Left cardiac atrium (tissue), 4 donors: ENCODE measurements at places on chromosomes 4 and X. TPM values are rescaled to one million over a fixed set of nuclear protein-coding genes. Genes with fewer than 3 reads are reported as not detected.

DNA sequence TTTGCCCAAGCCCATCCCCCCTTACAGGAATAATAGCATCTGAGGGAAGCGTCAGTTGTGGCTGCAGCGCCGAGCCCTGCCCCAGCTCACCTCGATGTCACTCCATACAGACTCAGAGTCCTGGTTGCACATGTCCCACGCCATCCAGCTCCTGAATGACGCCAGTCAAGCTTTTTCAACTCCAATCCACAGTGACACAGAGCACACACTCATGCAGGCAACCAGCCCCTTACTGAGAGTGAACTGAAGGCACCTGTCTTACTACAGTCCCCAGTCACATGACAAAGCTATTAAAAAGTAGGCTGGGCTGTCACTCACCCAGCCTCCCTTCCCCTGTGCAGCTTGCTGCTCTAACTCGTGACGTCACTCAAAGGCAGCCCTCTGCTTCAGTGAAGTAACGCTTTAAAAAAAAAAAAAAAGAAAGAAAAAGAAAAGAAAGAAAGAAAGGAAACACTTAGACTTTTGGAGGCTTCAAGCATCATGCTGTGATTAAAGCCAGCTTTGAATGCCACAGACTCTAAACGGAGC lies at the start of gene PPARGC1A:
TSS of gene PPARGC1A (minus strand) at position 234 of the 528 bp plus-strand sequence. CDS start at position 144, 90 bp downstream.
- peak; percentile 70 for DNase-seq

- peak; percentile 36 for DNase-seq
These were observed 118.3 kb downstream of the DNAAF6 start for GRCh38 chrX:107324493-107325310.

DNA sequence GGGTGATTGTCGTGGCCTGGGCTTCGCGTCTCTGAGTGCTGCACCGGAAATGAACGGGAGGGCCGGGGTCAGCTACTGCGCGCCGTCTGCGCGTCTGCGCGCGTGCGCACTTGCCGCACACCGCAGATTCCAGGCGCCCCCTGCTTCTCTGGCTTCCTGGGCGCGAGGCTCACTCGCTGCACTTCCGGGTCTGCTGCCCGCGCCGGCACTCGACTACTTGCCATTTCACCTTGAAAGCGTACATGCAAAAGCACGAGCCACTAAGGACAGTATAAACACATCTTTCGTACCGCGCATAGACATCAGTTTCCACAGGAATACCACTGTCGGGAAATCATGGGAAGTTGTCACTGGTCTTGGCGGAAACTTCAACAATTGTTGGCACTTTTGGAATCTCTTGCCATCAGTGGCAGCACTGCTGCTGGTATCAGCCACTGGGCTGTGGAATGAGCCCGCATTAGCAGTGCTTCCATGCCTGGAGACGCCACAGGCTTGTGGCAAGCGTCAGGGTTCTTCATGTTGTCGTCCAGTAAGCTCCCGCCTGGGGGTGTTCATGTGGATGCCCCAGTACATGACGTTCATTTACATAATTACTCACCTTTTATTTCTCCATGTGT lies at the start of gene SUPT20HL2:
TSS of gene SUPT20HL2 (minus strand) at position 51 of the 617 bp plus-strand sequence. CDS start 754 bp downstream, outside the sequence.
- no peak for DNase-seq

AFF2 gene
- total RNA-seq = 0.81 TPM

DNA sequence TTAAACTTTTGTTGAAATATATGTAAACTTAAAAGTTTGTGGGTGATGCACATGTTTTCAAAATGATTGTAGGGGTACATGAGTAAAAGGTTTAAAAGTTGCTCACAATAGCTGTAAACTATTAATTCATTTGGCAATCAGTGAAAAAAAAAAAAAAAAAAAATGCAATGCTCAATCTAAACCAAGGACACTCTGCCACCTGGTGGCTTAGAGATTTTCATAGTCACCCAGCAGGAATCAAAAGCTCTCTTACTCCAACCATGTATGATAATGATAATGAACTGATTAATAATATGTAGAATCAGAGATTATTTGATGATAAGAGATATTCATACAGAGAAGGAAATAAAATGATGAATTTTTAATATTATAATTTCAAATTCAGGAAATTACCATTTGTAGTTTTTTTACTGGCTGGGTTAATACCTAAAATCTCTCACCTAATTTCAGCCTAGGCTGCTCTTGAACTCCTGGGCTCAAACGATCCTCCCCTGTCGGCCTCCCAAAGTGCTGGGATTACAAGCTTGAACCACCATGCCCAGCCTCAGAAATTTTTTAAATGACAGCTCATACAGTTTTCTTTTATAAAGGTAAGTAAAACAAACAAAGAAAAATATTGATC lies 46.9 kb upstream of the SLC25A4 start:
- no peak for DNase-seq

DNA sequence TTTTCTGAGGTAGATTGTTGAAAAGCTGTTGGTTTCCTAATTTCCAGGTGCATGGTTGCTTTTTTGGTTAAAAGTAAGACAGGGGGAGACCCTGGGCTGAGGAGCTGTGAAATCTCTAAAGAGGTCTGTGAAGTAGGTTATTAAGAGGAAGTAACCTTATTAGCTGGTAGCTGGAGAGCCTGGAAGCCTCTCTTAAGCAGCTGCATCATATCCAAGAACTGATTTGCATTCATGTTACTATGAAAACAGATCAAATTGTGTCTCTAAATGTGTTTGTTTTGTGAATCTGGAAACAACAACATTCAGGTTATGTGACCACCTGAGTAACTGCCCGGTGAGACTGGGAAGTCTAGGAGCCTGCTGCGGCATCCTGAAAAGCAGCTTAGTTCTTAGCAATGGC lies 54.1 kb downstream of the ARHGAP10 start:
- no peak for DNase-seq

GRCh38 chr4:169615467-169616106 lies 3.2 kb upstream of the NEK1 start:
- no peak for DNase-seq

TRPC3 gene
- total RNA-seq = 0.99 TPM

- DNase-seq = no peak
These were observed 912.9 kb upstream of the INTU start for GRCh38 chr4:126719852-126720251.

APELA gene
- total RNA-seq = not detected

GRCh38 chr4:140302151-140302859 lies 71.1 kb upstream of the SCOC start:
- no peak for DNase-seq

DNA sequence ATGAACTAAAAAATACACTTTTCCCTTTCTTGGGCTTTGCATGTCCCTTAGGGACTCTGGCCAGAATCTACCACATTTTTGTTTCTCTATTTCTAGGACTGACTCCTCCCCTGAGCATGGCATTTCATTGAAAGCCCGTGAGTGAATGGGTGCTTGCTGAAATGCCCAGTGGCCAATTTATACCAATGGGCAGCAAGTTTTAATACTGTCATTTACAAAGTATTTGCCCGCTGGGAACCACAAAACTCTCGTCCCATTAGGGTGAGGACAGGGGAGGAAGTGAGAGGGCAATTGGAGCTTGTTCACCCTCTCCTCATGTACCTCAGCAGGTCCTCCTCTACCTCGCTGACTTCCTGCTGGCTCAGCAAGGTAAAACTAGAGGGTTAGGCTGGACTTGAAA lies 1.1 kb downstream of the SRPX2 start:
- DNase-seq = no peak

ANK2 gene
- 277 TPM for total RNA-seq

- no peak for DNase-seq
These were observed 180.8 kb upstream of the ANXA3 start for GRCh38 chr4:78370631-78371372.

DNA sequence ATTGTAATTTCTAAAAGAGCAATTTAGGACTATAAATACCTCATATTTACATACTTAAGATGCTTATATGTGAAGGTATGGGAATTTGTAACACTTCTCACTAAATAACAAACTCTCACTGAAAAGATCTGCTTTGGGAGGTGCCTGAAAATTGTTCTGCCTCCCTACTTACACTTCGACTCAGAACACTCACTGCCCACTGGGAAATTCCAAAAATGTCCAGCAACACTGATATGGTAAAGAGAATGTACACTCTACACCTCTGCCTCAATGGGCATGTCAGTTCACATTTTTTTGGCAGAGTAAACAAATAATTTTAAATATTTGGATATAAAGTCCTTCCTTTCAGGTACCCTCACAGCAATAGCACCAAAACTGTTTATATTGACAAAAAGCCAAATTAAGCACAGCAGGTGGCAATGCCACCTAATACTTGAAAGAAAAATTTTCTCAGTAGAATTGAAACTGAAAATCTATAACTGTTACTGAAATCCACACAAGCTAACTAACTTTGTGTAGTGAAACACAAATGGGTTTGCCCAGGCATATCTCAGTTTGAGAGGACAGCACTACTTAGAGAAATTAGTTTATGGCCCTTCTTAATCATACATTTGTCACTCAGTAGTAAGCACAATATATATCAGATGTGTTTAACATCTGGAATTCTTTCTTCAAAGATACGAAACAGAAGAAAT lies 67.1 kb downstream of the PRDM5 start:
- DNase-seq = no peak

- no peak for DNase-seq
These were observed 219.3 kb downstream of the SPRY1 start for GRCh38 chr4:123615901-123616300.

- no peak for DNase-seq
These were observed 48.5 kb downstream of the MAD2L1 start for GRCh38 chr4:120017939-120018692.

DNA sequence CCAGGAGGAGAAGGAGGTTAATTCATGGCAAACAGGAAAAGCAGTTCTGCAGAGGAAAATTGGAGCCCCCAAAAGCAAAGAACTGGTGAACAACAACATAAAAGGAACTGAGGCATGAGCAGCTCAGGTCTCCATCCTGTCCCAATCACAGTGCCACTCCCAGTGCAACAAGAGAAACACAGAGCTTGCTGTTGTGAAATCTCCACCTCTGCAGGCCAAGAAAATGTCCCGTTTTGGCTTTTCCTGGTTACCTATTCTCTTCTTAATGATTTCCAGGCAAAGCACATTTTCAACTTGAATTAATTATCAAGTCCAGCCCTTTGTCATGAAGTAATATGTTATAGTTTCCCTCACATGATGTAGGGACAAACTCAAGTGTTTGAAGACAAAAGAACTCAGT lies 778 bp downstream of the C1QTNF7 start:
- no peak for DNase-seq

HOPX gene
- 9.6 TPM for total RNA-seq

NWD2 gene
- total RNA-seq = 1.1 TPM

NPY2R gene
- 0.35 TPM for total RNA-seq

CHRNA9 gene
- not detected for total RNA-seq

GRCh38 chr4:87007528-87008446 lies 73.0 kb downstream of the AFF1 start:
- DNase-seq = peak; percentile 60

PNMA3 gene
- total RNA-seq = 0.71 TPM

AMTN gene
- total RNA-seq = not detected

ARL9 gene
- not detected for total RNA-seq

DNA sequence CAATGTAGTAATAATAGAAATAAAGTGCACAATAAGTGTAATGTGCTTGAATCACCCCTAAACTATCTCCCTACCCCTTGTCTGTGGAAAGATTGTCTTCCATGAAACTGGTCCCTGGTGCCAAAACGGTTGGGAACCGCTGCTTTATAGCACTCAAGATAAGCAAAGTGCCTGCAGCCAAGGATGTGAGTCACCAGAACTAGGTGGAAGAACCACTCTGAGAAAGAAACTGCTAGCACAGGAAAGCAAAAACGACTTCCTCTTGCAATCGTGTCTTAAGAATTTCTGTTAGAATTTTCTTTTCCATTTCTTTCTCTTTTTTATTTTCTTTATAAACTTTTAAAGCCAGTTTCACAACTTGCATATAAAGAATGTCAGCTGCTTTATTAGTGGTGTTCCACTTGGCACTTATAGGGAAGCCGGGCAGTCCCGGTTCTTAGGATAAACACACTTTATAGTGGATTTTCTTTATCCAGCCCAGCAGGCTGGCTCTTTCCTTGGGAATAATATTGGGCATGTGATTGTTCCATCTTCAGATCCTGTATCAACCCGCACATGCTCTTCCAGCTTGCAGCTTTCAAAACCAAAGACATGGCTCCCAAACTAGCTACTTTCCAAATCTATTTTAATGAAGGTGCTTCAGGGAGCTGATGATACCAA lies 32.3 kb upstream of the CXCL8 start:
- DNase-seq = peak; percentile 81

DNA sequence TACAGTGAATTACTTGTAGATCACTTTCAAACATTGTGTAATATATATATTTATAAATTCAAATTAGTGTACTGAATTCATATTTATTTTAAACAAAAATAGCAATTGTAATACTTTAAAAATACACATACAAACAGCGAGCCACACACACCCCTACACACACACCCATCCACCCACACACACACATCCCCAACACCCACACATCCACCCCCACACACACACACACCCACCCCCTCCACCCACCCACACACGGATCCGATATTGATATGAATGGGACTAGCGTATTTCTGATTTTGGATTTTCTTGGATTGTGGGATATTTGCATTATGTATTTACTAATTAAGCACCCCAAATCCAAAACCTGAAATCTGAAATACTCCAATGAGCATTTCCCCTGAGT lies 451.2 kb downstream of the PCDH7 start:
- DNase-seq = no peak

DNA sequence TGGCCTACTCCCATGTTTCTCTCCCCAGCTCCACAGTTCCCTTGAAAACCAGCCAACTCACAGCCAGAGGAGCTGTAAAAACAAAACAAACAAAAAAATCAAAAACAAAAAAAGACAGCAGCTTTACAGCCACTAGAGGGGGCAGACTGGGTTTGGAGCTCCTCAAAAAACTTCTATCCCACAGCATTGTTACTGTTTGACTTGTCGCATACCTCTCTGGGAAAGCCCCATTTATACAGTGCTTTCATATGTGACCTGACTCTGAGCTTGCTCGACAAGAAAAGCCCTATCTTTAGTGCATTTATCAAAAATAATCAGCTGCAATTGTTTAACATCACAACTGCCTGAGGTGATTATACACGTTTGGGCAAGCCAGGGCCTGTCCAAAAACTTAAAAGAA lies 21.6 kb downstream of the TSPAN6 start:
- no peak for DNase-seq

GRCh38 chr4:8143392-8144140 lies 15.0 kb downstream of the ABLIM2 start:
- DNase-seq = no peak

DNA sequence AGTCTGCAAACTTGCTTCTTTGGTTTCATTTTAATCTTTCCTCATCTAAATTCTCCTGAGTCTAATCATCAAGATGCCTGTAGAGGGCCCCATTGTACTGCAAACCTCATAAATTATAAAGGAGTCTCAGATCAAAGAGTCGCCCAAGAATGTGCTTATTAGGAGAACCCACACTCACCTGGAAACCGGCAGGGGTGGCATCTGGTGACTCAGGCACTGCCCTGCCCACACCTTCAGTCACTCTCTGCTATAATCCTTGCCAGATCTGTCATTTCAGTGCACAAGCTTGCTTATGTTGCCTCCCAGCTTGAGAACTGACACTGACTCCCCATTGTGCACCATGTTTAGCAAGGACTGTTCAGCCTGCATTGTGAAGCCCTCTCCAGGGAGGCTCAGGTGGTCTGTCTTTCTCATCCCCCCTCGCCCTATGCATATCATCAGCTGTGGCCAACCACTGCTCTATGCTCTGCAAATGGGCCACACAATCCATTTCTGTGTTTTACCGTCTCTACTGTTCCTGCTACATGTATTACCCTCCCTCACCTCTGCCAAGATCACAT lies 12.4 kb downstream of the EPGN start:
- no peak for DNase-seq

KCND1 gene
- 1.4 TPM for total RNA-seq

CORIN gene
- 89.0 TPM for total RNA-seq

- DNase-seq = no peak
These were observed 324.6 kb upstream of the MAGEB2 start for GRCh38 chrX:29890646-29891200.
